Activated naive CD4-positive, alpha-beta T cell (primary cell): ENCODE measurements at places on chromosomes 12 and 14.

- DNase-seq = no peak
Measured at GRCh38 chr12:87782838-87783237, 246.4 kb downstream of the C12orf50 start.

DNA sequence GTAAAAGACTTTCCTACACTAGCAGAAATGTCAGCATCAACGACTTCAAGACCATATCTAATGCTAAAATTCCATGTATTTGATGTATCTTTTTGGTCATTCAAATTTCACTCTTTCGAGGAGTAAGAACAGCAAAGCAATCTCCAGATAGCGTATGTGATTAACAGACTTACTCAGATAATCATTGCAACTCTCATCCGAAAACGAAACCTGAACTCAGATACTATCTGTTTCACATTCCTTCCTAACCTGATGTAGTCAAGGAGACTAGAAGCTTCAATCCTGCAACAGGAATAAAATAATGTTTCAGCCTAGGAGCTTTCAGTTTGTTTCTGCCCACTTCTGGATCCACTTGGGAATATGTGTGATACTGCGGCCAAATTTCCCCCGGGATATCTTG, 286.3 kb downstream of the NUAK1 start:
- no peak for DNase-seq

DNA sequence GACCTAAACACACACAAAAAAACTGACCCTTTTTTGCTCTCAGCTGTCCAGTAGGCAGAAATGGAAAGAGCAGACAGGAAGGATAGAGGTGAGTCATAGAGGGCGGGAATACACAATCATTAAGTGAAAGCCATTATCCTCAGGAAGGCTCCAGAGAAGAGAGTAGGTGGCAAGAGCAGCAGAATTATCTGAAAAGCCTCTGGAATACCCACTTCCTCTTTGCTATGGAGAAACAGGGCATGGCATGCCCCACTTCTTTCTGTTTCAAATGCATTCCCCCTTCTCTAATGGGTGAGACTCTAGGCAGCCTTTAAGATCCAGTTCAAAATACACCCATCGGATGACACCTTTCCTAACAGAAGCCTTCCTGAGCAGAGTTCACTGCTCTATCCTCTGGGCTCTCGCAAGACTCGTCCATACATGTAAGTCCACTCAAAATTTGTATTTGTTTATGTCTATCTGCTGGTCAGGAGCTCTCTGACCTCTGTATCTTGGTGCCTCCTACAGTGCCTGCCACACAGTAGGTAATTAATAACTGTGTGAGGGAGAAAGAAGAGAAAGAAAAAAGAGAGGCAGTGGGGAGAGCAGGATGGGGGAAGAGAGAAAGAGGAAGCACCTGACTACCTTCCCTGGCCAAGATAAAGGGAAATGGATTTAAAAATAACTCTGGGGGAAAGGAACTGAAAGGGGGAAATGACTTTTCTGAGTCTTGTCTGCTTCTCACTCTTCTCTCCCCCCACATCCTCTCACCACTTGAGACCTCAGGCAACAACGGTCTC, 8.5 kb downstream of the KLHL33 start:
- no peak for DNase-seq

- DNase-seq = no peak
Measured at GRCh38 chr12:16350682-16351081, 3.2 kb downstream of the MGST1 start.
